Astrocyte of the hippocampus (primary cell): ENCODE measurements at places on chromosomes 11 and 22.
A peak's percentile ranks its signal among the peaks of the same experiment; 100 is the strongest.

DNA sequence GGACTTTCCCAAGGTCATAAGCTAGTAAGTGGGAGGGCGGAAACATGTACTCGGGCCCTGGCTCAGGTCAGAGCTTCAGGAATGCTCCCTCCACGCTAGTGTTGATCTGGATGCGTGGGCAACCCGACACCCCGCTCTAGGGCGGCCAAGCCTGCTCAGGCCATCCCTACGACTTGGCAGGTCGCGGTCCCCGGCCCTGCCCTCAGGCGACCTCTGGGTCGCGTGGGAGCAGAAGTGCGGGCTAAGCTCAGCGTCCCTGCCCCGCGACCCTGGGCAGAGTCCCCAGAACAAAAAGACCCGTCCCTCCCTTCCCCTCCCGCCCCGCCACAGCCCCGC, 781 bp upstream of the TEF start:
- no peak for DNase-seq

DNA sequence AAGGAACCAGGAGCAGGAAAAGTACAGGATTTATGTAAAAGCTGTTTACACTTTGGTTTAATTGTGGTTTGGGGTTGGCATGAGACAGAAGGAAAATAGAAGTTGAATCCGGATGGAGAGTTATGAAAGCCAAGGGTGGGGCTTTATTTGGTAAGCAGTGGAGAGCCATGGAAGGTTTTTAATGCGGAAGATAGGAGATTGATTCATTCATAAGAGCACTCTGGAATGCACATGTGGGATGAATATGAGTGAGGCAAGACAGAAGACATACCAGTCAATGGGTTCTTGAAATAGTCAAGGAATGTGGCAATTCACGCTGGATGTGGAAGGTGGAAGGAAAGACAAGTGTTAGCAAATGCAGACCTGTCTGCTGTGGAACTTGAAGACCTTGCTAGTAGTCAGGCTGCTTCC, 9.3 kb upstream of the GLB1L3 start:
- peak; percentile 68 for DNase-seq

- DNase-seq, result no peak
These were observed 11.9 kb downstream of the RBFOX2 start for GRCh38 chr22:36016684-36017083.

- no peak for DNase-seq
These were observed 178.8 kb downstream of the ST3GAL4 start for GRCh38 chr11:126534141-126534805.
